ENCODE measurements at places on chromosomes 16 and 17.
A peak's percentile ranks its signal among the peaks of the same experiment; 100 is the strongest.

DNA sequence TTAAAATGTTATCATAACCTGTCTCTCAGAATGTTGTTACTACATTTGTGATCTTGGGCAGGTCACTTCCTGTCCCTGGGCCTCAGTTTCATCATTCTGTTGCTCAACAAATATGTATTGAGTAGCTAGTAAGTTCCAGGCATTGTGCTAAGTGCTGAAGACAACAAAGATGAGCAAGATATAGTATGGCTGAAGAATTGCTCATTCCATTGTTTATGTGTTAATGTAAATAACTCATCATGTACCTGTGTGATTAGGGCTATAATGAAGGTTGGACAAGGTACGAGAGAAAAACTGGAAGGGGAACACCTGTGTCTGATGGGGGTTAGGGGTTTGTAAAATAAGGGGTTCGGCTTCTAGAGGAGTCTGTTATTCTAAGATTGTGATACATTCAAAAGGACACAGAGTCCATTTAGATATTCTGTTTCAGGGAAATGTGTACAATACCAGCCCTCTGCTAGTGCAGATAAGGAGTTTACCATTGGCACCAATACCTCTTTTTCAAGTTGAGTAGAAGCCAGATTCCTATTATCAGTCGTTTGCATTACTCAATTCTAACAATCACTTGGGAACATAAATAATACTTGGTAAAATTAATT lies 20.0 kb downstream of the TUBG1 start:
- DNase-seq: no peak

GRCh38 chr17:40303009-40303657 lies 5.8 kb upstream of the RARA start:
- DNase-seq: peak; percentile 59

DNA sequence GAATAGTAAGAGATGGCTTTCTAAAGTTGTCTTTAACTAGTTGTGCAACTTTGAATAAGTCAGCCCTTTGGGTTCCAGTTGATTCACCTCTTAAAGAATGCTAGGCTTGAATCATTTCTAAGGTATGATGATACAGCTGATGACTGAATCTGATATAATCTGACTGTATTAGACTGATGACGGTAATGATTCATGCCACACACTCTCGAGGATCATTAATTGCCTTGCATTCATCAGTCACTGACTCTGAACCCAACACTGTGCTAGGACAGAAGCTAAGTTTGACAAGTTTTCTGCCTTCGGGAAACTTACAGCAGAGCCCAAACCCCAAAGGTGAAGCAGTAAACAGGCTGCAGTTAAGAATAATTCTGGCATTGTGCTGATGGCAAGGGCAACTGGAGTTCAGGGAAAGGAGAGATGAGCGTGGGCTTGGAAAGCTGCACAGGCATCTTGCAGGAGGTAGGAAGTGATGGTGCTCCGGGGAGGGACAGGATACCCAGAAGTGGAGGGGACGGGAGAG lies 25.8 kb downstream of the ASIC2 start:
- peak; percentile 42 for DNase-seq

GRCh38 chr16:8113843-8114242 lies 476.5 kb downstream of the TMEM114 start:
- DNase-seq: no peak

DNA sequence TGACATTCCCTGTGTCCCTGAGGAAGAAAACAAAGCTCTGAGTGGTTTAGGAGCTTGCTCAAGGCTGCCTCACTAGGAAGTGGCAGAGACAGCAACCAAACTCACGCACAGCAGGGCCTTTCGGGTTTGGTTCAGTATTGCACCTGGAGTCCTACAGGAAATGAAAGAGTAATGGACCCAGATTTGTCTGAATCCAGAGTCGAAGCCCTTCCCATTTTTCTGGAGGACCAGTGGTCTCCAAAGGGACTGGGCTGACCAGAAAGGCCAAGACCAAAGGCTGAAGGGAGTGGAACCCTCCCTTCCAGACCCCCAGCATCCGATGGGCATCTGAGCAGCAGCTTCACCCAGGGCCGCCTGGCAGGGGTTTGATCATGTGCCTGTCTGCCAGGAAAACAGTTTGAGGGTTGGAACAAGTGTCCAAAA lies 85.5 kb upstream of the RPL38 start:
- DNase-seq: no peak

DNA sequence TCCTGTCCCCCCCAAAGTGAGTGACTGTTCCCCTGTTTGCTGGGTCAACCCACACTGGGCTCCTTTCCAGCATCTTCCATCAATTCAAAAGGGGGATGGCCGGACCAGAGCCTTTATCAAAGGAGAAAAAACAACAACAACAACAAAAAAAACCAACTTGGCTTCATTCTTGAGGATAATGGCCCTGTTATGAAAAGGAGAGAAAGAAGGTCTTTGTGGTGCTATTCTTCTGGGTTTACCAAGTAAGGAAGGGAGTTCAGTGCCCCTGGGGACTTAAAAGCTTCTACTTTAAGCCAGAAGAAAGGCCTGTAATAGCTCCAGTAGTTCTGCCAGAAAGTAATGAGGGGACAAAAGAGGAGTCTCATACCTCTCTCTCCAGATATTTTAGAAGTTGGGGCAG lies 71.5 kb downstream of the RGS9 start:
- no peak for DNase-seq

DNA sequence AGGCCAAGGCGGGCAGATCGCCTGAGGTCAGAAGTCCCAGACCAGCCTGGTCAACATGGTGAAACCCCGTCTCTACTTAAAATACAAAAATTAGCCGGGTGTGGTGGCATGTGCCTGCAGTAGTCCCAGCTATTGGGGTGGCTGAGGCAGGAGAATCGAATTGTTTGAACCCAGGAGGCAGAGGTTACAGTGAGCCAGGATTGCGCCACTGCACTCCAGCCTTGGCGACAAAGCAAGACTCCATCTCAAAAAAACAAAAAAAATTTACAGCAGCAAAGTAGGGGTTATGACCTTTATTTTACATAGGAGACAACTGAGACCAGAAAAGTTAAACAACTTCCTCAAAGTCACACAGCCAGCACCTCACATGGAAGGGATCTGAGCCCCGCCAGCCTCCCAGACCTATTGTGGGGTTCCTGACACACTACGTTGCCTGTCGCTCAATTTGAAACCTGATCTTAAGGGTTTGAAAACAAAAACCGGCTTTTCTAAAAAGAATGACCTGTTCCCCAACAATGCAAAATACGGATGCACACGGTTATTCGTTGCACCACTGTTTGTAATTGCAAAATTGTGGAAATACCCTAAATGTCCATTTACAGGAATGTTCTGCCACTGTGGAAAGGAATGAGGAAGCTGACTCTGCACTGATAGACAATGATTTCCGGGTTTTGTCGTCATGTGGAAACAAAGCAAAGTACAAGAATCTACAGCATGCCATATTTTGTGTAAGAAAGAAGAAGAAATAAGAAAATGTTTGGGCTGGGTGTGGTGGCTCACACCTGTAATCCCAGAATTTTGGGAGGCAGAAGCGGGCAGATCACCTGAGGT lies 77.2 kb downstream of the CNGB1 start:
- DNase-seq: peak; percentile 36

DNA sequence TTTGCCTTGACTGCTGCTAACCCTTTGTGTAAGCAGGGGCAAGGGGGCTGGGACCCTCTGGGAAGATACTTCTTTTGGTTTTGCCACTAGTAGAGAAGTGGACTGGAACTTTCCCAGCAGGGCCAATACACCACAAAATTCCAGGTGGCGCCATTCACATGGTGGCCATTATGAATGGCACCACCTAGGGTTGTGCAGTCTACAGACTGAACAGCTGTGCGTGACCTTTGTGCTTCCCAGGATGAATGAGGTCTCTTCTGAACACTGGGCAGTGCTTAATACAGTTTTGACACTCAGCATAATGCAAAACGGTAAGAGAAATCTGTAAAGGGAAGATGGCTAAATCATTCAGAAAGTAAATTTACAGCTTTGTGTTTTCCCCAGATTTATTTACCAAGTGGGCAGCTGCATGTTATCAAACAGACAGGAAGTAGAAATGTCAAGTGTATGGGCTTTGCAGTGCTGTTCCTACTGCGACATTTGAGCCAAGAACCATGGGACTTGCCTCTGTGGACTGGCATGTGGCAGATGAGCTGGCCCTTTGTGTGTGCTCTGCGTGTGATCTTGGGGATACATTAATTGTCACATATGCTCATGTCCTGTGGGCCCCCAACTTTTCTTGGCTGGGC lies 9.2 kb downstream of the SYT17 start:
- DNase-seq: no peak

- DNase-seq: no peak
These were observed 22.9 kb downstream of the SEC14L1 start for GRCh38 chr17:77163511-77164280.

DNA sequence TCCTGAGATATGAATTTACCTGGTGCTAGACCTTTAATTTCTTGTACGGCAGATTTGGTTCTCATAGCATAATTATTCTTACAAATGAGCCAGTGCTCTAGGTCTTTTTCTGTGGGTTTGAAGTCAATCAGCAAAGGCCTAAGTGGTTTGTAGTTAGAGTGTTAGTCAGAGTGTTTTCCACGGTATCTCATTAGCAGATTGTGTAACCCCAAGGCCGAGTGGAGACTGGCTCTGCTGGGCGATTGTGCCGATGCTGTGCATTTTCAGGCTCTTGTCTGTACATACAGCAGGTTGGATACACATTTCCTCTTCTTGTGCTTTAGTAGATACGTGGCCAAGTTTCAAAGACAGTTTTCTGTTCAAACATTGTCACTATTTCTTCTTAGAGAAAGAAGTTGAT lies 78.6 kb upstream of the CA10 start:
- no peak for DNase-seq

DNA sequence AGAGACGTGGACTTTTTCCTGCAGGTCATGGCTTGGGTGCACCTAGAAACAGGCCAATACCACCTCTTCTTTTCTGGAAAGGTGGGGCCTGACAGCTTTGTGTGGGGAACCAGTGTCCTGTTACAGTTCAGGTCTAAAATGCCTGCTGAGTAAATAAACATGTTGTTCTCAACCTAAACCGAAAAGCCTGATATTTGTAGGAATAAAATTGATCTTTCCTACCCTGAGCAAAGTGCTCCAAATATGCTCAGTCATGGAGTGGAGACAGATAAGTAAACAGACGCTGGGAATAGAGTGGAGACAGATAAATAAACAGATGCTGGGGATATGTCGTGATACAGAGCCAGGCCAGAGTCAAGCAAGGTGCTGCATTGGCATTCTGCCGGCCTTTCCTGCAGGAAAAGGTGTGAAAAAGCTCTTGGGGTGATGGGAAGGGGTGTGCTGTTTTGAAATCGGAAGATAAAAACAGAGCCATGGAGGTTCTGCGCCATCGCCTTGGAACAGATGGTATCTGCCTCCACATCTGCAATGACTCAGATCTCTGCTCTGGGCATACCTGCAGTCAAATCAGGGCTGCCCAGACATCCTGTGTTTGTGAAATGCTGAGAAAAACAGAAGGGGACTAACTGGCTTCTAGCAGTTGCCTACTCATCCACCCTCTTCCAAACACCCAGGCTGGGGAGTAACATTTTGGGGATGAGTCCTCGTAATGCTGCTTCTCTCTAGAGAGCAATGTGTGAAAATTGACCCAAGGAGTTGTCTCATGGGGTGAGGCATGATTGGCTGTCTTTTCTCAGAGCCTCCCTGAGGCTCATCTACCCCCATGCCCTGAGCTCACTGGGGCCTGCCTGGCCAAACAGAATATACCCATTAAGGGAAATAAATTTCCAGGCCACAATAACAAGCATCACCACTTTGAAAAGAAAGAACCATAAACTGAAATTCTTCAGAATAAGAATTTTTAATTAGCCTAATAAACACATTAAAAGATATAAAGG lies 16.8 kb upstream of the TRPV2 start:
- DNase-seq: no peak

- DNase-seq: no peak
These were observed 101.6 kb downstream of the RAB11FIP4 start for GRCh38 chr17:31492880-31493655.
